Lower lobe of right lung (tissue), 2 donors: ENCODE measurements at places on chromosomes 2 and 18. TPM values are rescaled to one million over a fixed set of nuclear protein-coding genes. Genes with fewer than 3 reads are reported as not detected.

The TLX2 gene
- total RNA-seq = not detected

The PROM2 gene
- total RNA-seq = 6.0 TPM

The MREG gene
- total RNA-seq = 12.7 TPM

The RAD51AP2 gene
- not detected for total RNA-seq

The NRP2 gene
- total RNA-seq = 67.5 TPM

The SPATA3 gene
- total RNA-seq = not detected

The LAMA1 gene
- 0.65 TPM for total RNA-seq

The TANK gene
- 77.5 TPM for total RNA-seq

The NR4A2 gene
- total RNA-seq = 4.0 TPM

GRCh38 chr2:62266433-62267038 lies 70.6 kb downstream of the B3GNT2 start:
- DNase-seq = no peak
- no peak overlapping the region for H3K4me3 ChIP-seq
- no peaks in the 10 kb centered on the region for H3K4me1 ChIP-seq
- no peaks in the 10 kb centered on the region for H3K36me3 ChIP-seq
- no peak overlapping the region for H3K27ac ChIP-seq

- H3K27me3 ChIP-seq = no peaks in the 10 kb centered on the region
- H3K4me3 ChIP-seq = no peak overlapping the region
- DNase-seq = no peak
- no peak overlapping the region for H3K27ac ChIP-seq
- peaks cover 19% of the 10 kb centered on the region for H3K4me1 ChIP-seq
- H3K36me3 ChIP-seq = no peaks in the 10 kb centered on the region
These were observed 35.1 kb upstream of the RASGRP3 start for GRCh38 chr2:33441235-33441810.

DNA sequence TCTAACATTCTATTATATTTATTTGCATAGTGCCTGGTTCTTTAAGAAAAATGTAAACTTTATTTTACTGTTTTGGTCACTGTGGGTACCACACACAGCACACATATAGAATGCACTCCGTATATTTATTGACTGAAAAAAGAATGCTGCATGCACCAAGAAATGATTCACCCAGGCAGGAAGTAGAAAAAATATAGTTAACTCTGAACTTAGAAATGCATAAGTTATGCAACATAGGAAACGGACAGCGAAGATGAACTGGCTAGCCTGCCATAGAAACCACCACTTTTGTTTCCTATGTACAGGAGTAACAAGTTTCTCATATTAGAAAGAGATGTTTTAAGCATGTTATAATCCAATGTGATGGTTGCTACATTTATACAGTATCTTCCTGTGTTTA lies 635.8 kb downstream of the DSC3 start:
- no peak for DNase-seq
- no peak overlapping the region for H3K27ac ChIP-seq
- H3K27me3 ChIP-seq = no peaks in the 10 kb centered on the region
- H3K4me3 ChIP-seq = no peak overlapping the region

- no peaks in the 10 kb centered on the region for H3K27me3 ChIP-seq
- peaks cover 21% of the 10 kb centered on the region for H3K4me1 ChIP-seq
- peak overlapping the region; percentile 81 for H3K27ac ChIP-seq
- DNase-seq = no peak
- peak overlapping the region; percentile 59 for H3K4me3 ChIP-seq
These were observed 1.2 kb downstream of the TFPI start for GRCh38 chr2:187552828-187553681.

DNA sequence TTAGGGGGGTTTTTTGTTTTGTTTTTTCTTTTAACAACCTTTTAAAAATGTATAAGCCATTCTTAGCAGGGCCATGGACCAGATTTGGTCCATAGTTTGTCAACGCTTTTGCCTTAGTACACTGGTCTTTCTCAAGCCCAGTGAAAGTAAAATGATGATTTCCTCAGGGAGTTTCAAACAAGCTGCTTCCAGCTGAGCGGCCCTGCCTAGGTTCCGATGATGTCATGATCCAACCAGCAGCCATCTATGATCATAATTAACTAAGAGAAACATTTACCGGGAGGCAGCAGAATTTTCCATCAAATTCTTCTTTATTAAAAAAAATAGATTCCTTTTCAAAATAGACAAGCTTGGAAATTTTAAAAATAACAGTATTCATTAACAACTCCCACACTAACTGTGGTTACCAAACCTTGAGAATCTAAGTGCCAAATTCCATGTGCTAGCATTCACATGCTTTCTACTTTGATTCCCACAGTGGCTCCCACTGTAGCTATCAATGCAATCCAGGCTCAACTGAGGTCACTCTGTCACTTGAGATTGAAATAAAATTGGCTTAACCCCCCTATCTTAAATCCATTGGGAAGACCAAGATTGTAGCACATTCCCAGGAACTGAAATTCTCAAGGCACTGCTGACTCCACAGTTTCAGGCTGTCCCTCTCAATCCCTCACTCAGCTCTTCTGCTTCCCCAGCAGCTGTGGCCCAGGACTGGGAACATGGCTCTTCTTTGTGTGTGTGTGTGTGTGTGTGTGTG lies 148.9 kb downstream of the RNF152 start:
- H3K4me1 ChIP-seq = peaks cover 6% of the 10 kb centered on the region
- H3K27me3 ChIP-seq = no peaks in the 10 kb centered on the region
- H3K27ac ChIP-seq = no peak overlapping the region
- no peak overlapping the region for H3K4me3 ChIP-seq

DNA sequence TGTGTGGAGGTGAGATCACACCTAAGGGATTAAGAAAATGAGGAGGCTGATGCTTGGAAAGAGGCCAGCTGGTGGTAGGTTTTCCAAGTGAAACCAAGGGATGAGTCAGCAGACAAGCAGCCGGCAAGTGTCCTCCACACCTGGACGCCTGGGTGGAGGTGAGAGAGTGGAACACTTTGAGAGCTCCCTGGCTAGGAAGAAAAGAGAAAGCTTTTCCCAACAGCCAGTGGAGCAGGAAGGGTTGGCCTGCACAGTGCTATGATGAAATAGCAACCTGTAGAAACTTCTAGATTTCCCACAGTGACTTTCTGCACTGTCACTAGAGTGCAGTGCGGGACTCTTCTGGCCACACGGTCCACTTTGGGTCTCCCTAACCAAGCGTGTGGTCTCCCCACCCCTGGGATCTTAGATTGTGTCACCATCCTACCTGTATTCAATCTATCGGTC lies 19.6 kb upstream of the IL37 start:
- H3K36me3 ChIP-seq = no peaks in the 10 kb centered on the region
- no peak overlapping the region for H3K27ac ChIP-seq
- no peaks in the 10 kb centered on the region for H3K4me1 ChIP-seq
- no peaks in the 10 kb centered on the region for H3K27me3 ChIP-seq

- H3K36me3 ChIP-seq = no peaks in the 10 kb centered on the region
- no peak overlapping the region for H3K27ac ChIP-seq
- no peaks in the 10 kb centered on the region for H3K4me1 ChIP-seq
- no peak for DNase-seq
- H3K27me3 ChIP-seq = no peaks in the 10 kb centered on the region
These were observed 8.7 kb downstream of the TMEM169 start for GRCh38 chr2:216090369-216090786.

GRCh38 chr2:128386066-128386465 lies 67.4 kb upstream of the HS6ST1 start:
- H3K36me3 ChIP-seq = no peaks in the 10 kb centered on the region
- peak; percentile 38 for DNase-seq
- H3K4me1 ChIP-seq = peaks cover 11% of the 10 kb centered on the region
- no peak overlapping the region for H3K27ac ChIP-seq
- H3K4me3 ChIP-seq = no peak overlapping the region
- no peaks in the 10 kb centered on the region for H3K27me3 ChIP-seq

GRCh38 chr2:38474715-38475566 lies 97.9 kb upstream of the ATL2 start:
- H3K27ac ChIP-seq = no peak overlapping the region
- no peaks in the 10 kb centered on the region for H3K27me3 ChIP-seq
- no peak overlapping the region for H3K4me3 ChIP-seq
- H3K4me1 ChIP-seq = no peaks in the 10 kb centered on the region

- H3K27me3 ChIP-seq = no peaks in the 10 kb centered on the region
- H3K4me3 ChIP-seq = no peak overlapping the region
- no peaks in the 10 kb centered on the region for H3K36me3 ChIP-seq
- H3K27ac ChIP-seq = peak overlapping the region; percentile 18
These were observed 92.9 kb downstream of the ACKR3 start for GRCh38 chr2:236662231-236663185.

GRCh38 chr2:85269959-85270358 lies 57.8 kb downstream of the TGOLN2 start:
- H3K4me3 ChIP-seq = no peak overlapping the region
- peaks cover 35% of the 10 kb centered on the region for H3K4me1 ChIP-seq
- peak overlapping the region; percentile 60 for H3K27ac ChIP-seq
- H3K27me3 ChIP-seq = no peaks in the 10 kb centered on the region
- no peaks in the 10 kb centered on the region for H3K36me3 ChIP-seq

DNA sequence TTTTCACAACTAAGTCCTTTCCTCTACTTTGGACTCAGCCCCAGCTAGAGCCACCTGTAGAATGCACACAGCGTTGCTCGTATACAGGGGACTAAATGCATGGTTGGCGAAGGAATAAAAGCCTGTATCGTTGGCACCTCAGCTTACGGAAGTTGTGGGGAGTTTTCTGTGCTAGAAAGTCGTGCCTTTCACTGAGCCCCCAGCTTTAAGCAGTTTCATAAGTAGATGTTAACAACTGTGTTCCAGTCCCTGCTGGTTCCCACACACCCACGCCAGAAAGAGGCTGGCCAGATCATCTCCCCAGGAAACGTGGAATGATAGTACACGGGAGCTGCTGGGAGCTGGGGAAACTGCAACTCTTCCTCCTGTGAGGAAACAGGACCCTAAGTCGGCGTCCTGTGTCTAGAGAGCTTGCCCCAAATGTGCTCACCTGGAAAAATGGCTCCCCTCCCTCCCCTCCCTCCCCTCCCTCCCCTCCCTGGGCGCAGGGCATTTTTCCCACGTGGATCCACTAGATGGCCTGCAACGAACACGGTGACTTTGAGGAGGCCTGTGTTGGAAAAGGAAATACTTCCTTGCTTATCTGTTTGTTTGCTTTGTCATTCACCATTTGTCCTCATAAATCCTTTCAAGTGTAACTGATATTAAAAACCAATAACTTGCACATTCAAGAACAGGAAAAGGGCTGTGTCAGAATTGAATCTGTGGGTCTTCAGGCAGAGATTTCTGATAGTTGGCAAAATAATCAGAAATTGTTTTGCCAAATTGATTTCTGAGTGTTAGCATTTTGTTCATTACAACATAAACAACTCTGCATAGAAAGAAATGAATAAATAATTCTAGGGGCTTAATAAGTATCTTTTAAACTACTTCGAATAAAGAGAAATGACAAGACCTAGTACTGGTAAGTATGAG lies 43.9 kb upstream of the RFX8 start:
- no peak overlapping the region for H3K27ac ChIP-seq
- H3K4me3 ChIP-seq = no peak overlapping the region
- H3K36me3 ChIP-seq = no peaks in the 10 kb centered on the region
- DNase-seq = no peak
- H3K27me3 ChIP-seq = no peaks in the 10 kb centered on the region

DNA sequence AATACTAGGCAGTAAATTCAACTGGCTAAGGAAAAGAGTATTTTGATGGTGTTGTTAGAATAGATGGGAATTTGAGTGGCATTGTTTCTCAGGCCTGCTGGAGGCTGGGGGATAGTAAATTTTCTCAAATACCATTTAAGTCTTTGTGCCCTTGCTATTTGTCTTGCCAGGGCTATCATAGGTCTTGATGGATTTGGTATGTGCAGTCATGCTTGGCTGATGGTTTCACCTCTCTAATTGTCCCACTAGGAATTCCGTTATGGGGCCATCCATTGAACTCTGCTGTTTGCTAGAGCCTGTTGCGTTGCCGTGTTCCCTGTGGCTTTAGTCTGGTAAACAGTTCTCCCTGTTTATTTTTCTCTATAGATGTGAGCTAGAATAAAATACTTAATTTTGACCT lies 438.1 kb upstream of the FAM98A start:
- no peak for DNase-seq
- H3K4me1 ChIP-seq = no peaks in the 10 kb centered on the region
- no peaks in the 10 kb centered on the region for H3K36me3 ChIP-seq
- no peaks in the 10 kb centered on the region for H3K27me3 ChIP-seq

DNA sequence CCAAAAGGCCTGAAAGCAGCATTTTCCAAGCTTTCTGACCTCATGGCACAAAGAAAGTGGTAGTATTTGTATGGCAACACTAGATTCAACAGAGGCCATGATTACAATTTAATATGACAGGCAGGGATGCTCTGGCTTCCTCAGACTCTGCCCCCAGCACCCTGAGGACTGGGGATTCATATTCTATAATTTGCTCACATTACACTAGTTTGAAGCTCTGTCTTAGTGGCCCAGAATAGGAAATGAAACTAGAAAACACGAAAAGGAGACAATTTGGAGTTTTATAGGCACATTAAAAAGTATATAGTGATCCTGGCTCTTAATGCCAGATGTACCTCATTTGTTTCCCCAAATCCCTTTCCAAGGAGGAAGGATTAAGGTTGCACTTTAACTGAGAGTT lies 173.0 kb upstream of the STK17B start:
- H3K36me3 ChIP-seq = no peaks in the 10 kb centered on the region
- H3K27ac ChIP-seq = no peak overlapping the region
- no peak overlapping the region for H3K4me3 ChIP-seq
- no peaks in the 10 kb centered on the region for H3K27me3 ChIP-seq
- H3K4me1 ChIP-seq = no peaks in the 10 kb centered on the region
- DNase-seq = no peak

GRCh38 chr2:170341684-170342623 lies 164.0 kb downstream of the MYO3B start:
- DNase-seq = no peak
- no peaks in the 10 kb centered on the region for H3K36me3 ChIP-seq
- no peaks in the 10 kb centered on the region for H3K4me1 ChIP-seq

GRCh38 chr2:175864137-175864850 lies 137.8 kb downstream of the LNPK start:
- no peak overlapping the region for H3K27ac ChIP-seq
- H3K4me1 ChIP-seq = no peaks in the 10 kb centered on the region
- no peaks in the 10 kb centered on the region for H3K27me3 ChIP-seq
- no peak overlapping the region for H3K4me3 ChIP-seq
- H3K36me3 ChIP-seq = no peaks in the 10 kb centered on the region

- H3K4me1 ChIP-seq = peaks cover 10% of the 10 kb centered on the region
- H3K27me3 ChIP-seq = no peaks in the 10 kb centered on the region
- H3K4me3 ChIP-seq = no peak overlapping the region
- no peak overlapping the region for H3K27ac ChIP-seq
- no peaks in the 10 kb centered on the region for H3K36me3 ChIP-seq
These were observed 448.3 kb upstream of the SLC14A2 start for GRCh38 chr18:45166836-45167551.

- no peaks in the 10 kb centered on the region for H3K27me3 ChIP-seq
- H3K36me3 ChIP-seq = peaks cover 61% of the 10 kb centered on the region
- no peak overlapping the region for H3K27ac ChIP-seq
- H3K4me1 ChIP-seq = peaks cover 11% of the 10 kb centered on the region
- H3K4me3 ChIP-seq = no peak overlapping the region
These were observed 19.4 kb upstream of the PRLH start for GRCh38 chr2:237546876-237547395.

GRCh38 chr2:171404261-171404660 lies 29.5 kb downstream of the METTL8 start:
- no peak overlapping the region for H3K4me3 ChIP-seq
- no peak for DNase-seq
- H3K27ac ChIP-seq = no peak overlapping the region
- no peaks in the 10 kb centered on the region for H3K36me3 ChIP-seq
- H3K4me1 ChIP-seq = no peaks in the 10 kb centered on the region
- H3K27me3 ChIP-seq = no peaks in the 10 kb centered on the region

- peaks cover 16% of the 10 kb centered on the region for H3K4me1 ChIP-seq
- H3K27me3 ChIP-seq = peaks cover 60% of the 10 kb centered on the region
- H3K4me3 ChIP-seq = peak overlapping the region; percentile 28
- H3K36me3 ChIP-seq = peaks cover 24% of the 10 kb centered on the region
These were observed 4.3 kb upstream of the ASIC4 start for GRCh38 chr2:219509780-219510511.

GRCh38 chr2:30488012-30488659 lies 41.1 kb downstream of the LCLAT1 start:
- H3K36me3 ChIP-seq = no peaks in the 10 kb centered on the region
- H3K4me3 ChIP-seq = no peak overlapping the region
- DNase-seq = no peak
- no peaks in the 10 kb centered on the region for H3K27me3 ChIP-seq
